Stomach (tissue), 19 donors: ENCODE measurements at places on chromosomes 16 and 17. TPM values are rescaled to one million over a fixed set of nuclear protein-coding genes. Genes with fewer than 3 reads are reported as not detected.

Gene VMO1
- total RNA-seq = 2.3 TPM

Gene C1QL1
- total RNA-seq = 2.2 TPM

Gene MMP2
- total RNA-seq = 67.9 TPM

Gene MC1R
- total RNA-seq = 6.7 TPM

Gene LUC7L
- total RNA-seq = 112 TPM

Gene GPR142
- not detected for total RNA-seq

Gene TOX3
- 8.0 TPM for total RNA-seq

Gene CYTH1
- 137 TPM for total RNA-seq

Gene ITGAX
- total RNA-seq = not detected

Gene TERB1
- not detected for total RNA-seq

DNA sequence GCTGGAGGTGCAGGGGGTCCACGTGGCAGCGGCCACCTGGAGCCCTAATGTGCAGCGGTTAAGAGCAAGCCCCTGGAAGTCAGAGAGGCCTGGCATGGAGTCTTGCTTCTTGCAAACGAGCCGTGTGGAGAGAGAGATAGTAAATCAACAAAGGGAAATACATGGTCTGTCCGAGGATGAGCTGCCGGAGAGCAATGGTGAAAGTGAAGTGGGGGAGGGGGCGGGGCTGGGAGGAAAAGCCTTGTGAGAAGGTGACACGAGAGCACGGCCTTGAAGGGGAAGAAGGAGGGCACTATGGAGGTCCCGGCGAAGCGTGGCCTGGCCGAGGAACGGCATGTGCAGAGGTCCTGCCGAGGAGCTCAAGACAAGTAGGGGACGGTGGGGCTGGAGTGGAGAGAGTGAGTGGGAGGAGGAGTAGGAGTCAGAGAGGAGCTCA lies 6.0 kb upstream of the SERPINF1 start:
- DNase-seq = no peak

GRCh38 chr16:86289304-86289703 lies 221.0 kb upstream of the FOXF1 start:
- DNase-seq = no peak

DNA sequence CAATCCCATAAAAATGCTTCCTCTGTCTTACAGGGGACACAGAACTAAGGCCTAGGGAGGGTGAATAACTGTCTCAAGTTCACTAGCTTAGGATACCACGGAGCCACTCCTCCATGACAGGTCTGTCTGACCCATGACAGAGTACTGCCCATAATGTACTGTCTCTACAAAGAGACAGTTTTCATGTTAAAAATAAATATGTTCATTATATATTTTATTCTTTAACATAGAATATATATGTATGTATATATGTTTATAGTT lies 28.3 kb upstream of the DYNLRB2 start:
- DNase-seq = no peak

DNA sequence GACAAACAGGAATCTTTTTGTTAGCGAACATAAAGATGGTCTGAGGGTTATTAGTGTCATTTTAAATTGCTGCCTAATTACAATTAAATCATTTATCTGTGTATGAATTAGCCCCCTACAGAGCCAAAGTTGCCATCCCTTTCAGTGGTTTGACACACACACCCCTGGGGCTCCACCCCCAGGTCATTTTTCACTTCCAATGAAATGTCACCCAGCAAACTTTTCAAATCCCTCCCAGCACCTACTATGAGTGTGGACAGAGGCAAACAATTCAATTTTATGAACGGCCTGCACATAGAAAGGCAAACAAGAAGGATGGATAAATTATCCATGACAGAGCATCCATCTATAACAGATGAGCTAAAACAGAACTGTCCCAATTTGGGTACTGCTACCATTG lies 2.4 kb downstream of the MYH10 start:
- DNase-seq = no peak

DNA sequence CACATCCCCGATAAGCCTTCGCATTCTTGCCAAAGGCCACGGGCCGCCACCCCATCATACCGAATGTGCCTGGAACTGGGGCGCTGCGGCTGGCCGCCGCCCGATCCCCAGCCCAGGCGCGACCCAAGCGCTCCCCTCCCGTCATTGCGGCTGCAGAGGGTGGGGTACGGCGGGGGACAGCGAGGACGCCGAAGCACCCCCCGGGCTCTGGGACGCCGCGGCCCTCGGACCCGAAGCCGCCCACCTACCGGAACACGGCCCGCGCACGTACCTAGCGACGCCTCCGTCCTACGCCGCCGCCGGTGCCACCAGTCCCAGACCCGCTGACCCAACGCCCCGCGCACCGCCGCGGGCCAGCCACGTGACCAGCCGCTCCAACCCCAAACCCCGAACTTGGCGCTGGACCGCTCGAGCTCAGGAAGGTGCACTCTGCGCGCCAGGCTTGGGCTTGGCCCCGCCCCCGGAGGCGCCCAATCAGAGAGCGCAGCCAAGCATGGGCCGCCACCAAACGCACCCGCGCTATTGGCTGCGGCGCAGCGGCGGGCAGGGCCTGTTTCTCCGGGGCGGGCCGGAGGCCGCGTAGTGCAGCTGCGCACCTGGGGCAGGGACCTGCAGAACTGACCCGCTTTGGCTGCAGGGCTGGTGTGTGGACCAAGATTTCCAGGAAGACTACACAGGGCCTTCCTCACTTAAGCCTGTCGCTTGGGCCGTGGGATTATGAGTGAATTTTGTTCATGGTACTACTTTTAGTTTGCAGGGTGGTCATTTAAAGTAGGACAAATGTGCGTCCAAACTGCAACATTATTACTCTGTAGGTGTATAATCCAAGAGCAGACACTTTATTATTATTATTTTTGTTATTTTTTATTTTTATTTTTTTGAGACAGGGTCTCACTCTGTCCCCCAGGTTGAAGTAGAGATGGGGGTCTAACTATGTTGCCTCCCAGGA lies at the start of gene SHMT1:
Gene SHMT1, minus strand, starts transcription at position 450 of the 949 bp plus-strand sequence. CDS start 7,569 bp downstream, outside the sequence.
- DNase-seq = peak; percentile 97

GRCh38 chr17:77497578-77497934 lies 356.8 kb downstream of the SEC14L1 start:
- DNase-seq = no peak

DNA sequence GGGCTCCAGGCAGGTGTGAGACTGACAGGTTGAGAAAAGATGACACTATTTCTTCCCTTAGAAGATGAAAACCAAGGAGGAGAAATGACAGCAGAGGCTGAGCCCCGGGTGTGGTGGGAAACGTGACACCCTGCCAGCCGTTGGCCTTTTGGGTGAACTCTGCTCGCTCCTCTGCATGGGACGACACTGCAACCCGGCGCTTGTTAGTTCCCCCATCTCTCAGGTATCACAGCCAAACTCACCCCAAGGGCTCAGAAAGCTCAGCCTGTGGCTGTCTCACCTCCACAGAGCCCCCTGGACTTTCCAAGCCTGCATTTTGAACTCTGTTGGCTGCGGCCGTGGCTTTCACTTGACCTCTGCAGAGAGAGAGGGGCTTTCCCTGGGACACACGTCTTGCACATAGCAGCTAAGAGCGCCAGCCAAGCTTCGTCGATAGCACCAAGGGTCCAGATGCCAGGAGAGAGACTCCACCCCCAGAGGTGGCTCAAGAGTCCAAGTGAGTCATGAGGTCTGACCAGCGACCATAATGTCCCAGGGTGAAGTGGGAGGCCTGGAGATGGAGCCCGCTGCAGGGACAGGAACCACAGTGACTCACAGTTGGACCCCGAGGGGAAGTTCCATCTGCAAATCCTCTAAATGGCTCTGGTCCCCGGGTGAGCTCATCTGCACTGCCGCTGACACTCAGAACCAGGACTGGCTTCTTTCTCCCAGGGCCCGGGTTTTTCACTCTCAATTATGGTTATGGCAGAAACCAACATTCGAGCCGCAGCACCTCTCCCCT lies 301.9 kb downstream of the SOX9 start:
- peak; percentile 50 for DNase-seq

- DNase-seq = no peak
Observed at GRCh38 chr16:86917471-86918365, 339.4 kb downstream of the FOXL1 start.

- DNase-seq = peak; percentile 2
Observed at GRCh38 chr16:57610611-57611010, 17.8 kb upstream of the ADGRG1 start.

DNA sequence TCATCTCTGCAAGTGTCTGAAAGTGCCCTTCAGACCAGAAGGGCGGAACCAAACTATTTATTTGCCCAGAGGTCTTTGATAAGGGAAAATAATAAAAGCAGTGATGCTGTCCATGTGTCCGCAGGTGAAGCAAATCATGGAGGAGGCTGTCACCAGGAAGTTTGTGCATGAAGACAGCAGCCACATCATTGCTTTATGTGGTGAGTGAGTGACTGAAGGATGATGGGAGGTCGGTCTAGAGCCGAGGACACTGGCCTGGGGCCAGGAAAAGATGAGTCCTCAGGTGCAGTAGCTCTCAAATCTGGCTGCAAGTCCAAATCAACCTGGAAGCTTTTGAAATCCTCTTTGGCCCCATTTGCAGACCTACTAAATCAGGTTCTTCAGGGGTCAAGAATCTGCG lies 6.1 kb downstream of the SGSM2 start:
- no peak for DNase-seq

- DNase-seq = peak; percentile 60
Observed at GRCh38 chr16:30054959-30055553, 10.5 kb upstream of the ALDOA start.

GRCh38 chr17:82204831-82205719 lies 7.6 kb downstream of the CCDC57 start:
- no peak for DNase-seq

DNA sequence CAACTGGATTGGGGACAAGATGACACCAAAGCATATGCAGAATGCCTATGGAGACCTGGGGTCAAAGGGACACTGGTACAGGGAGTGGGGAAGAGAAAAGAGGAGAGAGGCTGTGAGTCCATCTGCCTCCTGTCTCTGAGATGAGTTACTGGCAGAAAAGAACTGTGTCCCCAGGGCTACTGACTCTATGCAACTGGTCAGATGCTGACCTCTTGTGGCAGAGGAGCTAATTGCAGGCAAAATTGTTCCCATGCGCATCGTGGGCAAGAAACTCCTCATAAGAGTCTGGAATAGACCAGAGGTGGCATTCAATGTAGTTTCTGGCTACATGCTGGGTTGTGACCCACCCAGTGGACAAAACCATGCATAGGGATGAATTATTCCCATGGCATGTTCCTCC lies 26.1 kb upstream of the MLKL start:
- peak; percentile 7 for DNase-seq

DNA sequence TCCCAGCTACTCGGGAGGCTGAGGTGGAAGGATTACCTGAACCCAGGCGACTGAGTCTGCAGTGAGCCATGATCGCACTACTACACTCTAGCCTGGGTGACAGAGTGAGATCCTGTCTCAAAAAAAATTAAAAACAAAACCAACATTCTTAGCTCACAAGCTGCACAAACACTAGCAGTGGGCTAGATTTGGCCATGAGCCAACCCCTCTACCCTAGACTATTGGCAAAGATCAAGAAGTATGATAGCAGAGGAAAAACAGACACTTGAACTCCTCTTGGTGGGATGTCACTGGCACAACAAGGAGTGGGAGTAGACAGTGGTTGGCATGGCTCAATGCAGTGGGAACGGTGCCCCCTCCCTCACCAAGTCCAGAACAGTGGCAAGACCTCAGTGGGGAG lies 19.6 kb upstream of the RIPOR1 start:
- no peak for DNase-seq

DNA sequence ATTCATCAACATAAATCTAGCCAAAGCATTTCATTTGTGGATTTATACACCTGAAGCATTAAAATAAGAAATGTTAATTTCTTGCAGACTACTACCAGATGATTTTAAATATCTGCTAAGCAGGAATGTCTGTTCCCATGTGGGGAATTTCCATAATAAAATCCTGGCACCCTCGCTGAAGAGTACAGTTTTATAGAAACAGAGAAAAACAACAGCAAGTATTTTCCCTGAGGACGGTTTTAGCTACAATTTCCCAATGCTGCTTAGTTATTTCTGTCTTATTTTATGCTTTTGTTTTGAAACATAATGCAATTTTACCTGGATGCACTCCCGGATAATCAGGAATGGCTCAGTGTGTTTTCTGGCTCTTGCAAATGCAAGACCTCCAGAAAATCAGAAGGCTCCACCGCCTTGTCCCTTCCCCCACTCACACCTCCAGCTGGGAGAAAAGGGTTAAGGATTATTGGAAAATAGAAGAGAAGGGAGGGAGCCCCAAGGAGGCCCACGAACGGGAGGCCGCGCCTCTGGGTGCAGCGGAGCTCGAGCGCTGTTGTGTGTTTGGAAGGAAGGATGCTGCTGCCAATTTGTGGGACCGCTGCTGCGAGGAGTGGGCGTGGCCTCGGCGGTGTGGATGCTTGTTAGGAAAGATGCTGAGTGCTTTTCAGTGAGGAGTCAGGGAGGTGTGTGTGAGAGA lies at the start of gene CNTNAP4:
Gene CNTNAP4, plus strand, starts transcription at position 657 of the 694 bp plus-strand sequence. CDS start 262 bp downstream, outside the sequence.
- peak; percentile 73 for DNase-seq

GRCh38 chr16:85103114-85104079 lies 8.9 kb downstream of the CIBAR2 start:
- DNase-seq = no peak

- no peak for DNase-seq
Observed at GRCh38 chr17:62761884-62762283, 46.2 kb downstream of the MARCHF10 start.

DNA sequence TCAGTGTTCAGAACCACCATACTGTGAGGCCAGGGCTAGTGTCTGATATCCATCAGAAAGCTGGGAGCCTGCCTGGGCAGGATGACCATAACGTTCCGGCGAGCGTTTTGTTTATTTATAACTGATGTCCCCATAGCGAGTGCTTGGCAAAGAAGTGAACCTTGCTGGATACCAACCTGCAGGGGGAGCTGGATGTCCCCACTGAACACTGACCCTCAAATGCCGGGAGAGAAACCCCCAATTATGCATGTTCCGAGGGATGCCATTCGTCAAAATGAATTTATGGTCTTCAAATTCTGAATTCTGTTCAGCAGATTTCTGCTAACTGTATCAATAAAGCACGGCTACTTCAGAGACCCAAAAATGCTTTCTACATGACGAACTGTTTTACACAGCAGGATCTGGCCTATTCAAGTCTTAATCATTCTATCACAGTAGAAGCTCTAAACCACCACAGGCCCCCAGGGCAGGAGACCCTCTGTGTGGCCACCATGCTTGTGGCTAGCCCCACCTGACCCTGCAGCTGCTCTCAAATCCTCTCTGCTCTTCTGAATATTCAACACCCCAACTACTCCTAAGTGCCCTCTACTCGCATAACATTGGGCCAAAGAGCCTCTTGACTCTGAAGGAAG lies 15.2 kb downstream of the MED24 start:
- peak; percentile 63 for DNase-seq

GRCh38 chr17:73773702-73774101 lies 129.5 kb upstream of the SDK2 start:
- no peak for DNase-seq

GRCh38 chr17:49061524-49061943 lies 64.3 kb downstream of the IGF2BP1 start:
- DNase-seq = no peak

- no peak for DNase-seq
Observed at GRCh38 chr17:83079766-83080578, 563 bp downstream of the METRNL start.

- DNase-seq = no peak
Observed at GRCh38 chr17:67557921-67558320, 159.8 kb upstream of the NOL11 start.

- DNase-seq = peak; percentile 24
Observed at GRCh38 chr16:89697616-89698331, 3.7 kb downstream of the SPATA2L start.

- DNase-seq = no peak
Observed at GRCh38 chr17:74574489-74575142, 7.3 kb upstream of the CD300H start.
